NCI-H510A (cell line): ENCODE measurements at places on chromosomes 1 and 21.

- DNase-seq = no peak
Observed at GRCh38 chr1:94418664-94419655, 771 bp downstream of the ABCD3 start.

GRCh38 chr1:221793439-221794078 lies 51.7 kb upstream of the DUSP10 start:
- no peak for DNase-seq

GRCh38 chr21:31347435-31348032 lies 3.5 kb upstream of the TIAM1 start:
- no peak for DNase-seq

DNA sequence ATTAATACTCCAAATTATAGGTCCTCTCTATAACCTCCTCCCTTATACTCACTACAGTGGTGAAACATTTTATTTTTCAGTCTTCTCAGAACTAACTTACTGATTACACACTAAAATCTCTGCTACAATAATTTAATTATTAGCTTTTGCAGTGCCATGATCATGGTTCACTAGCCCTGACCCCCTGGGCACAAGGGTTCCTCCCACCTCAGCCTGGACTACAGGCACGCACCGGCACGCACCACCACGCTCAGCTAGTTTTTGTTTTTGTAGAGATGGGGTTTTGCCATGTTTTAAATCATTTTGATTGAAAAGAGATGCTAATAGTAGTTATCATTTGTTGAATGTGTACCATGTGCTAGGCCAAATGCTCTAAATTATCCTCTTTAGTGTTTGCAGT lies 6.3 kb downstream of the PATJ start:
- no peak for DNase-seq

DNA sequence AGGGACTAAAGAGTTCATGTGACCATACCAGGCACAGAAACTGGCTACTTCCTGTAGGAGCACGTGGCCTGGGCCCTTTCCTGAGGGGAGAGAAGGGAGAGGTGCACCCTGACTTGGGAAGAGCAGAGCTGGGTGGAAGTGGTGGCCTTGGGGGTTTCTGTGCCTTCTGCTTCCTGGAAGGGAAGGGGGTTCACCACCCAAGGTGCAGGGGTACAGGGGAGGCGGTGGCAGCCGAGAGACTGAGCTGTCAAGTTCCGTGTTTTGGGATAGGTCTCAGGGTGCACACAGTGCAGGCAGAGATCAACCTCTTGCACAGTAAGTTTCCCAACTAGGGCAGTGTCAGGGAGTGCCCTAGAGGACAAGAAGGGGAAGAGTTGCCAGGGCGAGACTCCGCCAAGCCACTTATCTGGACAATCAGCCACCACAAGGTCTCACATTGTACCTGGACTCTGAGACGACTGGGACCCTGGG lies 10.1 kb downstream of the HECTD3 start:
- no peak for DNase-seq

DNA sequence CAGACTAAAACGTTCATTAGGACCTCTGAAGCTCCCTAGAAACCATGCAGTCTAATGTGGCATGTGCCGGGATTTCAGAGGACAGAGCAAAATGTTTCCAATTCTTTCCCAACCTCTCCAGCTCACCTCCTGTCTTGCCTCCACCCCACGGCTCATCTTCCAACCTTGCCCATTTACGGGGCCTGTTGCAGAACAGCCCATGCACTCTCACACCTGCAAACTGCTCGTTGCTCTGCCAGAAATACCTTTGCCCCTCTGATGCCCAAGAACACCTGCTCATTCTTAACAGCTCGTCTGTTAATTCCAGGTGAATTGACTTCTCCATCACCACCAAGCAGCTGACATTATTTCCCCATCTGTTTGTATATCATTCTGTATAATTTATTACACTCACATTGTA lies 53.9 kb upstream of the LBR start:
- DNase-seq = peak; percentile 47

- peak; percentile 68 for DNase-seq
Observed at GRCh38 chr1:10721381-10722321, 74.8 kb downstream of the CASZ1 start.

- DNase-seq = no peak
Observed at GRCh38 chr1:219120624-219121544, 52.8 kb upstream of the LYPLAL1 start.

DNA sequence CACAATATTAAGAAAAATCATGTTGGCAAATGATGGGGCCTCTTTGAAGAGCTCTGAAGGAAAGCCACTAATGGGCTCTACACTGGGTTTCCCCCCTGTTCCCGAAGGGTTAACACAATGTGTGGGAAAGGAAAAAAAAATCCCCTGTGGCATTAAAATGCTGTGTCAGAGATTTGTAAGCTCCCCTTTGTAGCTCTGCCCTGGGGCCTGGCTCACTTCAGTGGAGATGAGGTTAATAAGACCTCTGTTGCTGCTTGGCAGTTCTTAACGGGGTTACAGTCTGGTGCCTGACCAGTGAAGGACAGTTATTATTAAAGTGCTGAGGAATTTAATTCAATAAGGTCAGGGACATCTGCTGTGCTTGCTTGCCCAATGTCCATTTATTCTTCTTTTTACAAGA lies 129.7 kb upstream of the UBE2U start:
- DNase-seq = no peak

GRCh38 chr1:13753636-13754402 lies 53.8 kb downstream of the PRDM2 start:
- no peak for DNase-seq

DNA sequence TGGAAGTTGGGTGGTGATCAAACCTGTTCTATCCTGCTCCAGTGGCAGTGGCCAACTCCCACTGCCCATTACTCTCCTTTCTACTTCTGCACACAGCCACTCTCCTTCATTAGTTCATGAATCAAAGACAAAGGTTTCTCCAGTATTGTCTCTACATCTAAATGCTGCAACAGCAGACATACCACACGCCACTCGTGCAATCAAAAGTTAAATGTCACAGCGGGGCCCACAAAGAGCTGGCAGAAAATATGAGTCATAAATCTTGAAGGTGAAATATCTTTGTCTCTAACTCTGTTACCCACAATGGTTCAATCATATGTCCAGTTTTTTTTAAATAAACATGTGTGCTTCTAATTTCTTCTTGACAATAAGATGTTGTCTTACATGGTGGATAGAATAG lies 13.3 kb downstream of the APCS start:
- no peak for DNase-seq

DNA sequence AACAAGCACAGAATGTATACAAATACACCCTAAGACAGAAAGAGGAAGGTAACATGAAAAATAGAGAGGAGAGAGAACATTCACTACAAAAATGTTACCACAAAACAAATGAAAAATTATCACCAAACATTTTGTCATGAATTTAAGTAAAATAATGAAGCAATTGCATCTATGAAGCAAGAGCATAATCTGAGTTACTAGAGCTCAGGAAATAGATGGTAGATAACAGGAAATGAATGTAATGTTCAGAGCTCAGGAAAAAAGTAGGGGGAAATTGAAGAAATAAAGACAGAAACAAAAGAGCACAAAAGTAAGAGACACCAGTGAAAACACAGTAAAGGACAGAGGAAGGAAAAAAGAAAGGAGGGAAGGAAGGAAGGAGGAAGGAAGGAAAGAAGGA lies 19.4 kb downstream of the SEC16B start:
- no peak for DNase-seq

DNA sequence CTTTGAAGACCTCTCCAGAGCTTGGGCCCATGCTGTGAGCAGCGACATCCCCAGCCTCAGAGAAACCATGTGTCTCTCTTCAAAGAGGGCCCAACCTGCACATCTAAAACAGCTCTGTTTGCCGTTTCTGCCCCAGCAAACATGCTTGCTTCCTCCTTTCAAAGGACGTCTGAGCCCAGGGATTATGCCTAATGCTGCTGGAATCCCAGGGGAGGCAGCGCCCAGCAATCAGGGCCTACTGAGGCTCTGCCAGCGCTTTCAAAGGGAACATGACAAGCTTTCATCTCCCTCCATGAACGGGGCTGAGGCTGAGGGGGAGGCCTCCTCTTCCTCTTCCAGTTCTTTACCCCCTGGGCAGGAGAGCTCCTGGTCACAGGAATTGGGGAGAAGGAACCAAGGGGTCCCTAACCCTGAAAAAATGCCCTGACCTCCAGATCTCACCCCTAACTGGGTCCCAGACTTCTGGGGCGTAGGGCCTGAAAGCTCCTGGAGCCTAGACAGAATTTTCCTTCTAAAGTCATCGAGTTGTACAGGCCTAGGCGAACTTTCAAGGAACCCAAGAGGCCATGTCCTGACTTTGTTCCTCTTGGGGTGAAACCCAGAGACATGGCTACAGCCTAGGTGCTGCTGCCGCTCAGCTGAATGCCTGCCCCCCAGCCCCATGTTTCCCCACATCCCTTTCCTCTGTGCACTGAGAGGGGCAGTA lies 13.4 kb upstream of the ASCL5 start:
- no peak for DNase-seq

- no peak for DNase-seq
Observed at GRCh38 chr1:157089789-157090188, 9.8 kb downstream of the ETV3L start.

GRCh38 chr1:222777977-222778376 lies 36.9 kb upstream of the DISP1 start:
- DNase-seq = no peak

DNA sequence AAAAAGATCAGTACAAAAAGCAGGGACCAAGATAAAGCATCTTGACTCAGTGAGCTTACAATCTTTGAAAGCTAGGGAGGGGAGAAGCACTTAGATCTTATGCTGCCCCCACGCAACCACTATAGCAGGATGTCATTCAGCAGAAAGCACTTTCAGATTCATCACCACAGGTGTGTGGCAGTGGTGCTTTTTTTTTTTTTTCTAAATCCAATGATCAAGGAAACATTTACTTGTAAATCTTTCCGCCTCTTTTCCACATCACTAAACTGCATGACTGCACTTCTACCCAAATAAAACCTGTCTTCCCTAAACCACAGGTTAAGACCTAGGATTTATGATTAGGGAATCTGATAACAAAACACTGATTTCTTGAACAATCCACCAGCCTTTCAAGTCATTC lies 154.8 kb downstream of the SLC45A1 start:
- no peak for DNase-seq

DNA sequence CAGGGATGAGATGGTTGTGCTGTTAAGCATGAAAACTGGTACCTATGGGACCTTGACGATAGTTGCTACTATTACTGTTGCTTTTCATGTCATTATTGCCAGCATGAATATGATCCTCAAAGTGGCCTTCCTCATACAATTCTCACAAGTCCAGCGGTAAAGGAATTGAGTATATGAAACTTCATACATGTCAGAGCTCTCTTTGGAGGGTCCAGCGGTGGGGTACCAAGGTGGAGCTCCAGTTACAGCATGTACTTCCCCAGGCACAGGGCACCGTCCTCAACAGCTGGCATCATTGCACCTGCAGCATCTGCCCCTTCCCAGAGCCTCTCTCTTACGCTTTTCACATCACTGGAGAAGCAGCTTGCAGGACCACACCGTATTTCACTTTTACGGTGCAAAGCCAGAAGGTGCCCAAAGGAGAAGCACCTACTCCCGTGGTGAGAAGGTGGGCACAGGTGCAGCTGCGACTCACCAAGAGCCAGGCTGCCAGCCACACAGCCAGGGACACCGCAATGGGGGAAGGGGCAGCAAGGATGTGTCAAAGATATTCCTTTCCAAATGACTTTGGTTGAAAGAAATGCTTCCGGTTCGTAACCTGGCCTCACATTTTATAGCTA lies 166.4 kb upstream of the IRF2BP2 start:
- DNase-seq = no peak

- DNase-seq = no peak
Observed at GRCh38 chr1:173393659-173394000, 83.5 kb upstream of the PRDX6 start.

DNA sequence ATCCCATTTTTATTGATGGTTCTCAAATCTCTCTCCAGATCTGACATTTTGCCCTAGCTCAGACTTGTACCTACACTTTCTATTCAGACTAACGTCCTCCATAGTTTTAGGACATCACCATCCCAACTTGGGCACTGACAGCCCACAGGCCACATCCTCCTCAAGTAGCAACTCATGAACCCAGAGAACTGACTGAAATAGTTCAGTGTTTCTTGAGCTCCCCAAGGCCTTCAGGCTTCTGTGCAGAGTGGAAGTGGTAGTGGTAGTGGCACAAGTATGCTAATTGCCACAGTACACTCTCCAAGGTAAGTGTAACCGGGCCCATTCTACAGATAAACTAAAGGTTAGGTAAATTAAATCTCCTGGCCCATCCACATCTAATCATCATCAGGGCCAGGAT lies 112.6 kb downstream of the SLC45A1 start:
- DNase-seq = no peak

DNA sequence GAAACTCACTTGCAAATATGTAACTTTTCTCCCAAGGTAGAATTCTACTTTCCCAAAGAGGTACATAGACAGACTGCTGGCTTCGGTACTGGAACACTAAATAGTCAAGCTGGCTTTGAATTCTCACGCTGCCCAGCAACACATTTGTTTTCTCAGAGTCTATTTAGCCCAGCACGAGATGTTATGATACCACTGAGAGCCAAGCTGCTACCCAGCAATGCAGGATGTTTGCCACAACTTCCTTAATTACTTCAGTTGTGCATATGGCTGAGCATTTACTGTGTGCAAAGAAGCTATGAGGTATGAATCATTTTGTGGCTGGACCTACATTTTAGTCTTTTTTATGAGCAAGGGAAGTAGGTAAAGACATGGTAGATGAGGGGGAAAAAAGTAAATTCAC lies 793.2 kb downstream of the PLA2G4A start:
- DNase-seq = no peak

DNA sequence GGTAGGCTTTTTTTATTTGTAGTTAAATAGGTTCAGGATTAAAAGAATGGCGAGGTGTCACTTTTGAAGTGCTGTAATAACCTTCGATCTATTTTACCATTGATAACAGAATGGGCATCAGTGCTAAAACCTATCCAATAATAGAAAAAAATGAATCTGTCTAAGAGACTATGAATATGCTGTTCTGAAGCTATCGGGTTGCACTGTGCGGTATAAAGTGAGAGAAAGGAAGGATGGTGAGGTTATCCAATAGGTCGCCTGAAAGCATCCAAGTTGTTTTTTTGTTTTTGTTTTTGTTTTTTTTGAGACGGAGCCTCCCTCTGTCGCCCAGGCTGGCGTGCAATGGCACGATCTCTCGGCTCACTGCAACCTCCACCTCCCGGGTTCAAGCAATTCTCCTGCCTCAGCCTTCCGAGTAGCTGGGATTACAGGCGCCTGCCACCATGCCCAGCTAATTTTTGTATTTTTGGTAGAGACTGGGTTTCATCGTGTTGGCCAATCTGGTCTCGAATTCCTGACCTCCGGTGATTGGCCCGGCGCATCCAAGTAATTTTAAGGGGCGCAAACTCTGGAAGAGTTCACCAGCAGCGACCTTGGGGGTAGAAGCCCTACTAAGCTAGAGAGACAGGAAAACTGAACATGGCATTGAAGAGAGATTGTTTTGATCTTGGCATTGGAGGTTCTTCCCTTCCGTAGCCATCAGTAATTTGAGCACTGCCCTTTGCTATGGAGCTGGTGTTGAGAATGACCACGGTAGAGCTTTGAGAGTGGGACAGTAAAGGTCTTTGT lies 8.7 kb upstream of the MDM4 start:
- DNase-seq = peak; percentile 70

GRCh38 chr21:44487831-44488230 lies 32.5 kb downstream of the LRRC3 start:
- no peak for DNase-seq

GRCh38 chr1:44698138-44698537 lies 23.6 kb downstream of the ARMH1 start:
- DNase-seq = no peak

GRCh38 chr1:114310695-114311271 lies 157.1 kb upstream of the SYT6 start:
- no peak for DNase-seq
